Stimulated activated CD8-positive, alpha-beta memory T cell treated with anti-CD3 and anti-CD28 coated beads, Interleukin-7, amount 100 ng/mL, for 1 hour (primary cell): ENCODE measurements at places on chromosomes 2 and 18.

- DNase-seq, result no peak
Measured at GRCh38 chr18:8450013-8450412, 159.2 kb upstream of the RAB12 start.

- no peak for DNase-seq
Measured at GRCh38 chr18:7370375-7370774, 139.5 kb downstream of the LRRC30 start.

DNA sequence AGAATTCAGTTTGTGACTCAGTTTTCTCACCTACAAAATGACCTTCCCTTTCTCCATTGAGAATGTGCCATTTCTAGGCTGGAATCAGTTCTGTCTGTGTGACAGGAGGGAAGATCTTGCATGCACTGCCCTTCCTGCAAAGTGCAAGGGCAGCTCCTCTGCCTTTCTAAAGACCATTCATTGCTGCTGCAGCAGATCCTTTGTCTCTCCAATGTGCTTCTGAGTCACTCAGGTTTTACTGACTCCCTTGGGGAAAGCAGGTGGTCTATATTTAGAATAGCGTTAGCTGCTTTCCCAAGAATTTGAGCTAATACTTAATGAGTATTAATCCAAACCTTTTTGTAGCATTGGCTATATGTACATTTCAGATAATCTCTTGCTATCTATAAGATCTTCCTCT lies 62.5 kb downstream of the DAW1 start:
- no peak for DNase-seq

DNA sequence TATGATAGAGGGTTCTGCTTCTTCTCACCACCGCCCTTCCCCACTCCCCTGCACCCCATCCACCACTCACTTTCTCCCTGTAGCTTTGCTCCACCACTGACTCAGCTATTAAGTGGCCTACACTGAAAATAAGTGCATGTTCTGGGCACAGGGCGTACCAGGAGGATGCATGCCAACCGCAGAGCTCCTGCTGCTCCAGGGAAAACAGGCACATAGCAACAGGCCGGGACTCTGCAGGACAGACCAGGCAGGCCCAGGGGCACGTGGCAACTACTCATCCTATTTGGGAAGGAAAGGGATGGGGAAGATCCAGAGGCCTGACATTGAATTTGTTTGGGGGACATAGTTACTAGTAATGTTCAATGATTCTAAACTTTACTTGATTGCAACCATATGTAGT lies 28.4 kb downstream of the ARL4C start:
- DNase-seq, result no peak

DNA sequence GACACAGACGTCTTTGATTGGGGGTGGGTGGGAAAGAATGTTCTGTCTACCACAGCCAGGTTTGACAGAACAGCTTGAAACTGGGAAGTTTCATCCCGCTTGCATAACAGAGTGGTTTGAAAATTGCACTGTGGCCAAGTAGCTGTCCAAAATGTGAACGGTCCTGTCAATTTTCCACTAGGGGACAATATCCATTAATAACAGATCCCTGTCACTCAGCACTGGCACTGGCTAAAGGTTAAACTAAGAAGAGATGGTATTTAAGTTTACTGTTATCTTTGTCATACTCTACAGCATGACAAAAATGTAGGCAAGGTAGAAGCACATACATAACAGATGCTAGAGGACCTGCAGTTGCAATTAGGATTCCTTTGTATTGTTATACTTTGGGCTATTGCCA lies 55.6 kb upstream of the ACMSD start:
- DNase-seq, result no peak

- no peak for DNase-seq
Measured at GRCh38 chr2:69171116-69171896, 158.3 kb downstream of the ANTXR1 start.

GRCh38 chr2:178865146-178865936 lies 58.1 kb upstream of the TTN start:
- no peak for DNase-seq

DNA sequence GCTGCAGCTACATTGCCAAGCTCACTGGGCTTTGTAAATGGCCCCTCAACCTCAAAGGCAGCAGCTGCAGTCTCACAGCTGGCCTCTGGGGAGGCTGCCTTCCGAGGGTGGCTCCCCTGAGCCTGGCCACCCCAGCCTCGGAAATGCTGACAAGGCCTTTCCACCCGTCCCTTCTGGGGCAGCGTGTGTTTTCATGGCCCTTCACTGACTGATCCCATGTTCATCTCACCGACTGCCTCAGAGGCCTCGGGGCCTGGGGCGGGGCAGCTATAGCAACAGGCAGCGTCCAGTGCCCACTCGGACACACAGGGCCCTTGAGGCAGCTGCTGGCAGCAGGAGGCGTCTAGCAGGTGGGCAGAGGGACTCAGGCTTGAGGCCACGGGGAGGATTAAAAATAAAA lies 149.7 kb downstream of the GLI2 start:
- DNase-seq, result no peak

- no peak for DNase-seq
Measured at GRCh38 chr2:112152476-112153178, 14.4 kb downstream of the FBLN7 start.

- no peak for DNase-seq
Measured at GRCh38 chr2:136767030-136767429, 1.7 kb downstream of the THSD7B start.
